ENCODE measurements at places on chromosomes 4 and X.

- no peak for DNase-seq
Observed at GRCh38 chr4:121016611-121017010, 55.7 kb downstream of the NDNF start.

GRCh38 chr4:139658586-139659382 is 6.8 kb upstream of the MGST2 start:
- DNase-seq = no peak

DNA sequence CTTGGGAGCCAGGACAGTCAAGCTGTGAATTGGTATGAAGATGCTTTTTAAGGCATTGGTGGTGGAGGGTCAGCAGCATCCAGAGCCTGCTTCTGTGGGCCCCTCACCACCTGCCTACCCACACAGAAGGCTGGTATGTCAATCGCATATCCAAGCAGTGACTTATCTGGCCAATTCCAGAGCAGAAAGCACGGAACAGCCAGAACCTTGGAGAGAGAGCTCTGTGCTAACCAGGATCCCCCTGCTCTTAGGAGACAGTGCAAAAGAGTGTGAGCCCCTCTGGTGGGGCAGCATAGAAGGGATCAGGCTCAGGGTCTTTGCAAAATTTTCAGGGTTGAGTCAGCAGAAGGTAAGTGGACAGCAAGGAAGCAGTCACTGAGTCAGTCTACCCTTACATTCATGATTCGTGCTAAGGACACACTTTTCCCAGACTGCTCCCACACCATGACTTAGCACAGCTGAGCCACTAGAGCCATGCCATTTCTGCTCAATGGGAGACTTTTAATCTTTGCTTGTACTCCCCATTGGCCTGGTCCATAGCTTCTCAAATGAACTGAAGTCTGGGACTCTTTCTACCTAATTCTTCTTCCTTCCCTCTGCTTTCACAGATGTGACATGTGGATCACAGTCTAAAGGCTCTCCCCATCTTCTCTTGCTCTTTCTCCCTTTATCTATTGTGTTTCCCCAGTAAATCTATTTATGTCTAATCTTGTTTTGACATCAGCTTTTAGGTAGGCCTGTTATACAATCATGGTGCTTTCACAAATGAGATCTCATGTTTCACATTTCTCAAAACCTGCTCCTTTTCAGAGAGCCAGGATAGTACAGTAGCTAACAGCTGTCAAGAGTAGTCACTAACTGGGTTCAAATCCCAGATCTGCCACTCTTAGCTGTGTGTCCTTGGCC is 20.0 kb downstream of the MORF4L2 start:
- no peak for DNase-seq

DNA sequence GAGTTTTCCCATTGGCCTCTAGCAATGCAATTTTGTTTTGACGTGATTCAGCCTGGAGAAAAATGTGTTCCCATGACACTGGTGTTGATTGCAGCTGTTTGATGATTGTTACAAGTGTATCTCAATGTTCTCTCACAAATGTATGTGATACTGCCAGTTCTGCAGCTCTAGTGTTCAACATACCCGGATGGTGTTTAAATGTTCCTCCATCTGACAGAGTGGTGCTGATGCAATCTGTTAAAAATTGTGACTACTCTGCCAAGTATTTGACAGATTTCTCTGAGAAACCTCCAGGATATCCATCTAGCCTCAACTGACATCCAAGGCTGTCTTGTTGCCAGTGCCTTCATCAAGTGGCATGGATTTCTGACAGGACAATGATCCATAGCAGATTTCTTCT is 657.2 kb upstream of the DIAPH2 start:
- no peak for DNase-seq

DNA sequence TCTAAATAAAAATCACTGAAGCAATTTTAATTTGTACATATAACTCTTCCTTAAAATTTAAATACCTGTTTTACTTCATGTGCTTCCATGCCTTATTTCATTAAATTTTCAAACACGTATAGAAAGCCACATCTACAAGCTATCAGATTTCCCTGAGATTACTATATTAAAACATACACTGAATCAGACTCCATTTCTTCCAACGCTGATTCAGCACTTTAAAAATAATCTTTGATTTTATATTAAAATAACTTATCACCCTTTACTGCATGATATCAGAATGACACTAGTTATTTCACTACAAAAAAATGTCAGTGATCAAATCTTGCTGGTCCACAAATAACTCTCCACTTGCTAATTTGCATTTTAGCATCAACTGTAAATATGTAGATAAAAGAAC is 550.8 kb downstream of the IL1RAPL1 start:
- no peak for DNase-seq

GRCh38 chr4:30844861-30845582 is 124.9 kb downstream of the PCDH7 start:
- DNase-seq = no peak

DNA sequence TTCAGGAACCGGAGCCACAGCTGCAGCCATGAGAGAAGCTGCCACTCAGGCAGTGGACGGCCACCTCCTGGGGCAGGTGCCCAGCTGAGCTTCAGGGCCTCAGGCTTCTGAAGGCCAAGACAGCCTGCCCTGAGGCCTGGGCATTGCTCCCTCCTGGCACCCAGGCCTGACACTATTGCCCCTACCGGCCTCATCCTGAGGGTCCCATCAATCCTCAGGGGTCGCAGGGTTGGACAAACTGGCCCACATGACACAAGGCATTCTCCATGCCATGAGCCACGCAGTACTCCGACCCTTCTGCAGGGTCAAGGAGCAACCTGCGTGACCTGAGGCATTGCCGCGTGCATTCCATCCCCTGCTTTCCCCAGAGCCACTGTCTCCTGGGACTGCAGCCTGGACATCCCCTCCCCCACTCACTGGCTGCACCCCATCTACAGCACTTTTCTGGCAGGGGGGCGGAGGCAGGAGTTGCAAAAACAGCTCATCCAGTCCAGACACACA is 3.0 kb upstream of the ZFP92 start:
- DNase-seq = no peak

GRCh38 chrX:100447655-100448397 is 37.8 kb upstream of the PCDH19 start:
- DNase-seq = peak; percentile 6

DNA sequence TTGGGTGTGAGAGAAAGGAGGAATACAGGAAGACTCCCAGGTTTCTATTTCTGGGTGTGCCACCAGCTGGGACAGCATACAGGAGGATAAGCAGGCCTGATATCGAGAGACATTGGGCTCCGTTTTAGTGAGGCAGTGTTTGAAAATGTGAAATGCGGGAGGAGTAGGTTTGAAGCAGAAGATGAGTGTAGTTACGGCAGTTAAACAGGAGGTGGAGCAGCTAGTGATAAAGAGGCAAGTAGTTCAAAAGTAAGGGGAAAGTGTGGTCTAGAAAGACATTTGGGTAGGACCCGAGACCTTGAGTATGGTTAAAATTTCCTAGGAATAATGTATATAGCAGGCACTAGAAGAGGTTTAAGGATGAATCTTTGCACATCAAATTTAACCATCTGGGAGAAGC is 42.4 kb downstream of the DCUN1D4 start:
- no peak for DNase-seq

- no peak for DNase-seq
Observed at GRCh38 chrX:112751076-112751475, 71.3 kb upstream of the LHFPL1 start.

DNA sequence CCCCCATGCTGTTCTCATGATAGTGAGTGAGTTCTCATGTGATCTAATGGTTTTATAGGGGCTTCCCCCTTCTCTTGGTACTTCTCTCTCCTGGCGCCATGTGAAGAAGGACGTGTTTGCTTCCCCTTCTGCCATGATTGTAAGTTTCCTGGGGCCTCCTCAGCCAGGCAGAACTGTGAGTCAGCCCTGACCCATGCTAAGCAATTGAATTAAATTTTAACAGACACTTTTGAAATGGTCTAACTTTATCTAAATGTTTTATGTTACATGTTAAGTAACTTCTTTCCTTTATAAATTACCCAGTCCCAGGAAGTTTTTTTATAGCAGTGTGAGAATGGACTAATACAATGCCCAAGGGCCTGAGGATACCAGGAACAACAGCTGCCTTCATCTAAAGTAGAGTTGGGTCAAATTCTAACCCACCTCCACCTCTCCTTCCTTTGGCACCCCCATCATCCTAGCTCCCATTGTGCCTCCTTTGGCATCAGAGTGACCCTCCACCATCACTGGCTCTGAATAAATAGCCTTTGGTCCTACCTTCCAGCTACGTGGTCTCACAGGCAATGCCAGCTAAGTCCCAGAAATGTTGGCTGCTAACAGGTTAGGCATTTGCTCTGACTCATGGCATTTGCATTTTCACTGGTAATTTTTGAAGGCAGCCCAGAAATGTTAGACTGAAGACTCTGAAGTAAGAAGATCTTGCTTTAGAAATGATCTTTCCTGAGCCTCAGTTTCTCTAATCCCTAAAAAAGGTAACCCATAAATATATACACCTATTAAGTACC is 182.1 kb downstream of the MOSPD2 start:
- DNase-seq = no peak

GRCh38 chr4:150152766-150153165 is 74.5 kb downstream of the DCLK2 start:
- DNase-seq = no peak

GRCh38 chr4:171430495-171430894 is 382.7 kb upstream of the GALNTL6 start:
- no peak for DNase-seq

DNA sequence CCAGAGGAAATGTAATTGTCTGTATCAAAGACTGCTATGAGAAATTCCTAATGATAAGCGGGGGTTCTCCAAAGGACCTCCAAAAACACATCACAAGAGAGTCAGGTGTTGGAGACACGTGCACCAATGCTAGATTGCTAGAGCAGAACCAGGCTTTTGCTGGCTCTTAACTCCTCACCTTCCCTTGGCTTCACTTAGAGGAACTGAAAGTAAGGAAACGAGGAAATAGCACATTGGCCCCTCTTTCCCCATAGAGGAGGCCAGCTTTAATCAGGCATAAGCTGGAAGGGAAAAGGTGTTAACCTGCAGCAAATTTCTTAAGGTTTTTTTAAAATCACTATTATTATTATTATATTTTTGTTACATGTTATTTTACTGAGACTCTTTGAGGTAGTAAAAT is 13.6 kb downstream of the OTC start:
- DNase-seq = no peak

- DNase-seq = no peak
Observed at GRCh38 chrX:13711141-13711540, 22.2 kb downstream of the RAB9A start.

DNA sequence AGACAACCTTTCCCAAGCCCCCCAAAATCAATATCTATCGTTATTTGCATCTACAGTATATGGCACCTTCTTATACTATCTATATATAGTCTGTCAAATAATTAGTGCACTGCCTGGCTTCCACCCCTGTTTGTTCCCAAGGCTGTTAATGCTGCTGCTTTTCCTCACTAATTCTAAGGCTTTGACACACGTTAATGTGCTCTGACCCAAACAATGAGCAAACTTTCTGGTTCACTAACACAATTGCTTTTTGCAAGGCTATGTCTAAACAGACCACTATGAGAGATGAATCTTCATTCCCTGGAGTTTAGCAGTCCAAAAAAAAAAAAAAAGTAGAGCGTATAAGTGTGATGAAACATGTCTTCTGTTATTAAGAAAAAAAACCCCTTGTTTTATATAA is 360.9 kb upstream of the AGA start:
- DNase-seq = no peak

DNA sequence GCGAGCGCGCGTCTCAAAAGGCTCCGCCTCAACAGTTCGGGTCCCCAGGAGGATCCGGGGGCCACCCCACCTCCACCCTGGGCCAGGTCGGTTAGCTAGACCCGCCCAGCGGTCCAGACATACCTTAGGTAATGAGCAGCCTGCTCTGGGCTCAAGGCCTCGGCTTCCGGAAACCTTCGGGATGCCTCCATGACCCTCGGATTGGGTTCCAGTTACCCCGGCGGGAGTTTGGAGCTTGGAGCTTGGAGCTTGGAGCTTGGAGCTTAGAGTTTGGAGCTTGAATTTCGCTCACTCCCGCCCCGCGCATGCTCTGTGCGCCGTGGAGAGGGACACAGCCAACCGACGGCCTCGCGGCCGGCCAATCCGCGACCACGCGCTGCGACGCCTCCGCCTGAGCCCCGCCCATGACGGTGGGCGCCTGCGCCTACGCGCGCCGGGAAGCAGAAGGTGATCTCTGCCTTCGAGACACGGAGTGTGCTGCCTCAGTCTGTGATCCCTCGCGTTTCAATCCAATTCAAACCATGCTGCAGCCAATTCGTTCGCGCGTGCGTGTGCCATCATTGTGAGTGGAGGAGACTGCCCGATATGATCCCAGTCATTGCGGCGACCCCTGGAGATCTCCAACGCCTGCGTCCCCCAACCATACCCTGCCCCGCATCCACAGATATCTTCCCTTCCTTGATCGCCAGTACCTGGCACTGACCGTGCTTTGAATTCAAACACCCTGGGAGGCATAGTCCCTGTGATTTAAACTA is at the start of gene ERCC6L:
Gene ERCC6L, minus strand, starts transcription at position 307 of the 755 bp plus-strand sequence. Its CDS starts 116 bp downstream, at position 191.
- DNase-seq = peak; percentile 87

- DNase-seq = no peak
Observed at GRCh38 chr4:79673377-79673776, 265.3 kb upstream of the GK2 start.

DNA sequence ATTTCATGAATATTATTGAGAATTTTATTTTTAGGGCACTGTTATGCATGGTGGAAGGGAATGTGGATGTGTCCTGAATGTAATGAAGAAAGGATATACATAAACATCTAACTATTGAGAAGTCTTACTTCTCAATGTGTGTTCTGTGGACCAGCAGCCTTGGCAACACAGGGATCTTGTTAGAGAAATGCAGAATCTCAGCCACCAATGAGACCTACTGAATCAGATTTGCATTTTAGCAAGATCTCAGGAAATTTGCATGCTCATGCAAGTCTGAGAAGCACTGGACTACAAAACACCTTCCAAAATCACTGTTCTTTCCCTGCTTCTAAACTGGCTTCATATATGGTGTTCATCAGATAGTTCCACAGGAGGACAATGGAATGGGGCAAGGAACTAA is 139.7 kb upstream of the WDFY3 start:
- no peak for DNase-seq

DNA sequence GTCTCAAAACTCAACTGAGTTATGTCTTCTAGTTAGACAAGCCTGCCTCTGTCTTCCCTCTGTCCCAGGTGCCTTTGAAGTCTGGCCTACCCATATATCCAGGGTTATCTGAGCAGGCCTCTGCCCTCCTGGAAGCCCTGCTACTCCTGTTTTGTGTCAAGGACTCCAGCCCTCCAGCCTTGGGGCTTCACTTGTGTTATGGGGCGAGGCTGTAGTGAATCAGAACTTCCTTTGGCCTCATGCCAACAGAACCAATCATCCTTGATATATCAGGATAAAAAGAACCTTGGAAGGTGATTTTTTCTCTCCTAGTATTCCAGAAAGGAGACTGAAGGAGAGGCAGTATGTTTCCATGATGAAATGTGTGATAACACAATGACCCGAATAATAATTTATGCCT is 8.9 kb upstream of the ADGRG4 start:
- DNase-seq = no peak

DNA sequence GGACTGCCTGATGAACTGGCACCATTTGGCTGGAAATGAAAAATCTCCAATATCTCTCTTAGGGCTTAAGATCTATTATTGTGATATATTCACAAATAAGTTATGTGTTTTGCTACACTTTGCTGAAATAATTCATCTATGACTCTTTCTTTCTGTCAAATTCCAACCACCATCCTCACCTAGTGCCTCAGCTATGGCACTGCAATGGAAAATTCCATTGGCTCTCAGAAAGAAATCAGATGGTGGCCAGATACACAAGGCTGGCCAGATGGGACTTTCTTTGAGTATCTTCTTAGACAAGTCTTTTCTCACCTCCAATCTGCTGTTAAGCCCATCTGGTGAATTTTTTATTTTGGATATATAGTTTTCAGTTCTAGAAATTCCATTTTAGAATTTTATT is 28.0 kb downstream of the NAT8L start:
- no peak for DNase-seq
